Choroid plexus epithelial cell (primary cell): ENCODE measurements at places on chromosomes 12 and 14.

DNA sequence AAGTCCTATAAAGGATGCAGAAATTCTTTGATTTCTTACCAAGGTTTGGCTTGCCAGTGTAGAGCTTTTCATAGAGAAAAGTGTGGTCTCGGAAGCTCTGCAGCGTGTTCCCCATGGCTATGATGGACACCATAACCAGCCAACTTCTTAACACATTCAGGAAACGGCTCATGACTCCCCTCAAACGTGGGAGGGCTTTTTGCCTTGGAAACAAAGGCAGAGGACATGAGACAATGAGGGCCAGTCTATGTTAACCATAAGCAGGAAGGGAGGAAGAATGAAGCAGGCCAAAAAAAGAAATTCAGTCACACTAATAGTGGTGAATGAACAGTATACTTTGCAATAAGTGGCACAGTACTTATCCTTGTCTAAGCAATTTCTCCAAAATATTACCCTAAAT lies 3.3 kb downstream of the ERG28 start:
- no peak for DNase-seq

GRCh38 chr14:53108292-53109104 lies 44.6 kb downstream of the DDHD1 start:
- DNase-seq: no peak

- no peak for DNase-seq
These were observed 59.4 kb downstream of the GARIN6 start for GRCh38 chr12:99706736-99707473.

- no peak for DNase-seq
These were observed 3.4 kb downstream of the NTS start for GRCh38 chr12:85877459-85877858.
